ENCODE measurements at places on chromosomes 2 and 18.

GRCh38 chr2:71385012-71385411 lies 53.4 kb downstream of the ZNF638 start:
- DNase-seq, result no peak
- H3K27me3 ChIP-seq, result no peaks in the 10 kb centered on the region
- H3K4me3 ChIP-seq, result no peak overlapping the region
- peaks cover 4% of the 10 kb centered on the region for H3K4me1 ChIP-seq

DNA sequence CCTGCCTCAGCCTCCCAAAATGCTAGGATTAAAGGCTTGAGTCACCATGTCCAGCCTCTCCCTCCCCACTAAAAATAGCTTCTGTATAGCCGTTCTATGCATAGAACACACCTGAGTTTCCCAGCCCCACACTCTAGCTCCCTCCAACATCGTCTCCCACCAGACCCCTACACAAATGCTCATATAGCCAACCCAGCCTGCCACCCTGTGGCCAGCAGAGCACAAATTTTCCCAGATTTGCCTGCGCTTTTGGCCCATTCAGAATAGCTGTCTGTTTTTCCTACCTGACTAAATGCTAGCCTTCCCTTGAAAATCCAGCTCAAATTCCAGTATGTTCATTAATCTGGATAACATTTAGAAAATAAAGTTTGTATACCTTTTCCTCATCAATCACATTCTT lies 22.8 kb downstream of the TRABD2A start:
- H3K27me3 ChIP-seq, result no peaks in the 10 kb centered on the region
- no peak overlapping the region for H3K27ac ChIP-seq
- DNase-seq, result no peak
- H3K4me3 ChIP-seq, result no peak overlapping the region
- H3K4me1 ChIP-seq, result no peaks in the 10 kb centered on the region
- H3K36me3 ChIP-seq, result no peaks in the 10 kb centered on the region

- no peaks in the 10 kb centered on the region for H3K27me3 ChIP-seq
- H3K36me3 ChIP-seq, result no peaks in the 10 kb centered on the region
- DNase-seq, result no peak
- no peaks in the 10 kb centered on the region for H3K4me1 ChIP-seq
Measured at GRCh38 chr2:173874894-173875237, 90.3 kb downstream of the SP3 start.

DNA sequence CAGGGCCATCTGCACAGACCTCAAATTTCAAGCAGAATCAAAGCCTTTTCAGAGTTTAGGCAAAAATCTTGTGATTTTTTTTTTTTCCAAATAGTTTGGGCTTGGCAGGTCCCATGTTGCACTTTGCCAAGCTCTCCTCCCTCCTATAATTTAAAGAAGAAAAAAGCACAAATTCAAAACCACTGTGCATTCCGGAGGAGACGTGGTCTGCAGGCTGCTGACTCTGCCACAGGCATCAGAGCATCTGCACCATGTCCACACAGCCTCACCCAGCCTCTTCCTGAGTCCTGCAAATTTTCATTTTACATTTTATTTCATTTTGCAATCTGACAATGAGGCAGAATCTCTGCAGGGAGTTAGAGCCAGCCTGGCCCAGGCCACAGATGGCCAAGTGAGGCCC lies 15.7 kb upstream of the GPC1 start:
- no peak for DNase-seq
- H3K4me3 ChIP-seq, result no peak overlapping the region
- H3K36me3 ChIP-seq, result no peaks in the 10 kb centered on the region
- no peaks in the 10 kb centered on the region for H3K4me1 ChIP-seq

Measured in esophagus squamous epithelium (tissue), 5 donors.